Activated CD4-positive, alpha-beta memory T cell treated with anti-CD3 and anti-CD28 coated beads, Interleukin-2, amount 10 ng/mL, durations not matched to agents 7 days and 5 days (primary cell): ENCODE measurements at places on chromosomes 3 and 15. TPM values are rescaled to one million over a fixed set of nuclear protein-coding genes. Genes with fewer than 3 reads are reported as not detected.

SOX14 gene
- not detected for total RNA-seq

CCRL2 gene
- total RNA-seq: 5.4 TPM

FMN1 gene
- 0.15 TPM for total RNA-seq

RAD51 gene
- total RNA-seq: 50.9 TPM

- H3K27me3 ChIP-seq: peaks cover 75% of the 10 kb centered on the region
- peak overlapping the region; percentile 74 for H3K4me3 ChIP-seq
- DNase-seq: no peak
- peaks cover 60% of the 10 kb centered on the region for H3K4me1 ChIP-seq
Measured at GRCh38 chr3:158105710-158106253, 438 bp downstream of the SHOX2 start.

DNA sequence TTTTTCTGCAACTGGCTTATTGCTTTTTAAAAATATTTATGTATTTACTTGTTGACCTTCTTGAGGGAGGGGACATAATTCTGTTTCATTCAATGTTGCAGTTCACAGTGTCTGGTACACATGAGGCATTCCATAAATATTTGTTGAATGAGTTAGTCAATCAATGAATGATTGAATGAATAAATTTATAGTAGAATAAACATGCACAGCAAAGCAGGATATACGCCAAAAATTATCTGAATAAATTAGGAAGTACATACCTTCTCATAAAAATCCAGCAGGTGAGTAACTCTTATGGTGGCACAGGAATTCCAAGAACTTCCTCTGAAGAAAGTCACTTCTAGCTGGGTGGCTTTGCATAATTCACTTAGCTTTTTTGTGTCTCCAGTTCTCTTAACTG lies 469.4 kb upstream of the ATP11B start:
- no peak for DNase-seq
- no peaks in the 10 kb centered on the region for H3K36me3 ChIP-seq

- H3K27ac ChIP-seq: no peak overlapping the region
- no peak for DNase-seq
- peaks cover 4% of the 10 kb centered on the region for H3K27me3 ChIP-seq
- no peaks in the 10 kb centered on the region for H3K4me1 ChIP-seq
- H3K4me3 ChIP-seq: no peak overlapping the region
- no peaks in the 10 kb centered on the region for H3K36me3 ChIP-seq
Measured at GRCh38 chr3:190064112-190064511, 56.6 kb downstream of the P3H2 start.

DNA sequence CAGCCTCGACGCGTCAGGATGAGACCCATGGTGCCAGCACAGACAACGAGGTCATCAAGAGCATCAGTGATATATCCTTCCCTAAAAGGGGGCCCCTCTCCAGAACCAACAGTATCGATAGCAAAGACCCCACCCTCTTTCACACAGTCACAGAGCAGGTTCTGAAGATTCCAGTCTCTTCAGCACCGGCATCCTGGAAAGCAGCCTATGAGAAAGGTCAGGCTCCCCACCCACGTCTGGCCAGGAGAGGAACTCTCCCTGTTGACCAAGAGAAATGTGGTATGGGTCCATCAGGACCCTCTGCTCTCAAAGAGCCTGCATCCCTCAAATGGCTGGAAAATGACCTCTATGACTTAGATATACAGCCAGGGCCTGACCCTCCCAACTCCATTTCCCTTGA lies 11.6 kb downstream of the ANKRD34C start:
- H3K4me1 ChIP-seq: no peaks in the 10 kb centered on the region
- no peaks in the 10 kb centered on the region for H3K36me3 ChIP-seq
- H3K27ac ChIP-seq: no peak overlapping the region
- H3K4me3 ChIP-seq: no peak overlapping the region
